ENCODE measurements at places on chromosomes 3 and 15.
A peak's percentile ranks its signal among the peaks of the same experiment; 100 is the strongest.

- DNase-seq = no peak
These were observed at the start of gene RTP2 for GRCh38 chr3:187702507-187703033. RTP2 (minus strand) TSS chr3:187702557; CDS start chr3:187702128, 429 bp downstream.

- no peak for DNase-seq
These were observed 14.1 kb upstream of the ANXA2 start for GRCh38 chr15:60411774-60412425.

GRCh38 chr3:40847551-40847992 lies 322.8 kb downstream of the ZNF621 start:
- DNase-seq = peak; percentile 10

DNA sequence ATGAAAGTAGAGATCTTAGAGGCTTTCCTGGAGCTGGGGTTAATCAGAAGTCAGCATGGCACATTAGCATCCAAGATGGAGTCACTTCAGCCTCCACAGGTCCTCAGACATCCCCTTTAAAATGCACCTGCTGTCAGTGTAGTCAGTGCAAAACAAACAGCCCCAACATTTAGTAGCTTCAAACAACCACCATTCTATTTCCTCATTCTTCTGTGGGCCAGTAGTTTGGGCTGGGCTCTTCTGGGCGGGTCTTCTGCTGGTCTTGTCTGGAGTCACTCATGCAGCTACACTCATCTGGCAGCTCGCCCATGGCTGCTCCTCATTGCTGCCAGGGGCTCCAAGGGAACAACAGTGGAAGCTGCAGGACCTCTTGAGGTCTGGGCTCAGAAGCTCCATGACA lies 99.9 kb downstream of the TLE3 start:
- DNase-seq = peak; percentile 37

DNA sequence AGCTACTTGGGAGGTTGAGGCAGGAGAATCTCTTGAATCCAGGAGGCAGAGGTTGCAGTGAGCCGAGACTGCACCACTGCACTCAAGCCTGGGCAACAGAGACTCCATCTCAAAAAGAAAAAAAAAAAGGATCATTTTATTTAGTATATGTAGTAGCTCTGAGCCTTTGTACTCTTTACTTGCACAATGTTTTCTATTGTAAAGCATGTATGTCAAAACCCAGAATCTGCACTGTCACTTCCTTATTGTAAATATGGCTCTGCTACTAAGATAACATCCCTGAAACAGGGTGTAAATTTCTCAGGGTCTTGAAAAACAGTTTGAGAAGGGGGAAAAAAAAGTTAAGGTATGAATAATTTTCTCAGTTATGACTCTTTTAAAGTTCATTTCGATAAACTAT lies 35.1 kb downstream of the SLMAP start:
- DNase-seq = no peak

- no peak for DNase-seq
These were observed 82.7 kb downstream of the MYO5A start for GRCh38 chr15:52445954-52446353.

DNA sequence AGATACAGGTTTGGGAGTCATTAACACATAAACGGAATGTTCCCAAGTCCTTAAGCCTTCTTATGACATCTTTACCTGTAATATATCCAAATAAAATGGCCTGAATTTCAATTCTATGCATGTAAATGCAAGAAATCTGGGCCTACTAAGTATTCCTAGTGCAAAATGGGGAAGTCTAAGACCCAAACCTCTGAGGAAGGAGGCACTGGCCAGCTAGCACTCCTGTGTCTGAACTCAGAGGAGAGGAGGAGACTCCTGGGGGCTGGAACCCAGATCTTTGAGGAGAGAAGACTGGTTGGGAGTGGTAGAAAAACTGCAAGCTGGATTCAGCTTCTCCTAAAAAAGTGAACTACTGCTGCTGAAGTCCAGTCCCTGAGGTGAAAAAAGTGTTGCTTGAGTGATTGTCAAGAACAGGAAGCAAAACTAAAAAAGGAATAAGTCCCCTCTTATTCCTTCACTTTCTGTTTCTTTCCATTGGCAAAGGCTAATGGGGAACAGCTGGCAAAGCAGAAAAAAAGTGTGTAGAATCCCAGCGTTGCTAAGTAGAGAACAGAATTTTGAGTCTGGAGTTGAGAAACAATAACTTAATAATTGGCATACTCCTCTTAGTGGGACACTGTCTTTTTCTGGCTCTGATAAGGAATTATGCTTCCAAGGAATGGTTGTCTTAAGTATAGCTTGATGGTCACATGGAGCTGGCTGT lies 54.8 kb upstream of the ATP2C1 start:
- no peak for DNase-seq

DNA sequence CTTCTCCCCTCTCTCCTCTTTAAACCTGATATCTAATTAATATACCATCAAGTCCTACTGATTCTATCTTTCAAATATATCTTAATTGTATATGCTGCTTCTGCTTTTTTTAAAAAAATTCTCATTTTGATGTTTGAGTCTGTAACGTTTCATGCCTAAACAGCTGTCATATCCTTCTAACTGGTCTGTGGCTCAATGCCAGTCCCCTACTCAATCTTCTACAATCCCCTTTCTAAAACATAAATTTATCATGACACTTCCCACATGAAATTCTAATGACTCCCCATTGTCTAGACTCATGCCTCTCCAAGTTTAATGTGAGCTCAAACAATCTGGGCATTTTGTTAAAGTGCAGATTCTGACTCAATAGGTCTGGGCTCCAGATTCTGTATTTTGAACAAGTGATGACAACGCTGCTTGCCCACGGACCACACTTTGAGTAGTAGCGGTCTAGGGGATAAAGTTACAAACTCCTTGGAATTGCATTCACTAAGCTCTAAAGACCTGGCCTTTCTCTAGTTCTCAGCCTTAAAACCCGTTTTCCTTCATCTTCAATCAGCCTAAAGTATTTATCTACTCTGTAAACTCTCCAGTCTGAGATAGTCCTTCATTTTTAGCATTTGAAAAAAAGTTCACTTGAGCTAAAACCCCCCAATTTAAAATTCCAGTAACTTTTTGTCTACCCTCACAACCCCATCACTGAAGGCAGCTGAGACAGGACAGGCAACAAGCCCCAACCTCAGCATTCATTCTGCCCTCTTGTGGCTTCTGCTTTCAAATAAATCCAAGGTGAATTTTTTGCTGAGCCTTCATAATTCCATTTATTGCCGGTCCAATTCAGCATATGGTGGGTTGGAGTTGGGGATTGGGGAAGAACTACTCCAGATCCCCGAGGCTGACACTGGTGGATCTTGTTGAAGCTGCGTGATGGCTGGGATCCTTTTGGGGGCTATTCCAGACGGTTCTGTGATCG lies 88.1 kb upstream of the THRB start:
- peak; percentile 16 for DNase-seq

GRCh38 chr3:4750306-4750968 lies 228.8 kb upstream of the BHLHE40 start:
- no peak for DNase-seq

DNA sequence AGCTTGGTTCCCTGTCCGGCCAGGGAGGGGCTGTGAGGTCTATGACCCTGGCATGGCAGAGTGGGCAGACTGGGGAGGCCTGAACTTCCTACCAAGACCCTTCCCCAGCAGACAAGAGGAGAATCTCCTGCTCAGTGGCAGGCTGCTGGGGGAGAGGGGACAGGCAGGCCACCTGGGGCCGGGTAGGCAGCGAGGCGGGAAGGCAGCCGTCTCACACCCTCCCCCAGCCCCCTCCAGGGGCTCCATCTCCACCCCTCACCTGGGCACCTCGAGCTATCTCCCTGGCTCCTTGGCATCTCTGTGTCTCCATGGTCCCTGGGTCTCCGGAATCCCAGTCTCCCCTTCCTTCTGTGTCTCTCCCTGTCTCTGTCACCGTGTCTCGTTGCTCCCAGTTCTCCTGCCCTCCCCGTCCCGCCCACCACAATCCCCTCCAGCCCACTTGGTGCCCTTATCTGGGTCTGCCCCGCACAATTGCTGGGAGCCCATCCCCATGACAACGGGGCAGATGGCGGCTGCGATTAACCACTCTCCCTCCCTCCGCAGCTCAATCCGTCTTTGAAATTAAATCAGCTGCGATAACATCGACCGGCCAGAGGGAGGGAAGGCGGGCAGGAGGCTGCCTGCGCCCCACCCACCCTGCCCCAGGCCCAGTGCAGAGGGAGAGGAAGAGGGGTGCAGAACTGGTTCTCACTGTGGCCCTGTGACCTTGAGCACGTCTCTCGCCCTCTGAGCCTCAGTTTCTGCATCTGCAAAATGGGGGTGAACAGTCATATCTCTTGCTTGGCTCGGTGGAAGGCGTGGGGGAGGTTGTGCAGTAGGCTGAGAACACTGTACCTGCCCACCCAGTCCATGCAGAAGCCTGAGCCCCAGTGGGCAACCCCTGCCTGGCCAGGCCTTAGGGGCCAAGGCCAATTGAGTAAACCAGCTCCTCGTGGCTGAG lies 9.6 kb downstream of the DNAJB8 start:
- DNase-seq = no peak

DNA sequence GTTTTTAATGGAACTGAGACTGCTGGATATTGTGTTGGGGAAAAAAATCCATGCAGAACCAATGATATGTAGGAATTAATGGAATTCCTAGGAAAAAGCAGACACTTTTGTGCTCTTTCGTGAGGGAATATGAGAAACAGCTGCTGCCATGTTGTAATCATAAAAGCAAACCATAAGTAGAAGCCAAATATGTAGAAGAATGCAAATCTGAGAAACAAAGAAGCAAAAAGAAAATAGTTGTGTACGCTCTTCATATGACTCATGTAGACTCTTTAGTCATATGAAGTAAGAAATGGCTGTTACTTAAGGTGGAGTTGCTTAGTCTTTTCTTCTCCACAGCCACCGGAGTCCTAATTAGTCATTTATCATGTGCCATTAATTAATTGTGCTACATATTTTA lies 298.6 kb upstream of the ZNF717 start:
- no peak for DNase-seq

GRCh38 chr3:58322793-58323192 lies 9.9 kb upstream of the PXK start:
- DNase-seq = no peak

DNA sequence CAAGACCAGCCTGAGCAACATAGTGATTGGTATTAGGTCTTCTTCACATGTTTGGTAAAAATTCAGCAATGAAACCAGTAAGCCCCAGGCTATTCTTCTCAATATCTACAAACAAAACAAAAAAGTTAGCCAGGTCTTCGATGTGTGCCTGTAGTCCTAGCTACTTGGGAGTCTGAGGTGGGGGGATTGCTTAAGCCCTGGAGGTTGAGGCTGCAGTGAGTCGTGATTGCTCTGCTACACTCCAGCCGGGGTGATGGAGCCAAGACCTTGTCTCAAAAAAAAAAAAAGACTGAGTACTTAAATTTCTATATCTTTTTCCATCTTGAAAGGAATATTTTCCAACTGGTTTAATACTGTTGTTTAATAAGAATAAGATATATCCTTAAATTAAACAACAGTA lies 106.8 kb downstream of the MBNL1 start:
- peak; percentile 46 for DNase-seq

DNA sequence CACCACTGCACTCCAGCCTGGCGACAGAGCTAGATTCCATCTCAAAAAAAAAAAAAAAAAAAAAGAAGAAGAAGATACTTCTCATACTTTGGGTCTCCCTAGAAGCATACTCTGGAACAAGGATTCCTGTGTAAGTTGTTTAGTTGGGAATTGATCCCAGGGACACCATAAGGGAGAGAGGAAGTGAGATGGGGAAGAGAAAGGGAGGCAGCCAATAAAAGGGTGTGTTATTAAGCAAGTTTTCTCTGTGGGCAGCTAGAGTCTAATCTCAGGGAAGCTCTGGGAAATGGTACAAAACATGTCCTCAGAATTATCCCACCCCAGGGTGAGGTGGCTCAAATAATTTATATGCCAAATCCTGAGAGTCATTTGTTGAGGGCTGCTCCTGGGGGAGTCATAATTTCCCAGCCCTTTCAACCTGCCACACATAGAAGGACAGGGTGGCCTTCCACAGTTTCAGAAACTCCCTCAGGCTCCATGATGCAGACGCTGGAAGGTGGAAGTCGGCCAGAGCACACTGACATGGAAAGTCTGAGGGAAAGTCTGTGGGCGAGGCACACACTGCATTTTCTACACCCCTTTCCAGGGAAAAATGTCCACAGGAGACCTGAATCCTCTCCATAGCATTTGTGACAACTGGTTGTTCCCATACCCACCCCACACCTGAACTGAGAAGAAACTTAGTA lies 86.4 kb upstream of the SLC4A7 start:
- DNase-seq = peak; percentile 28

DNA sequence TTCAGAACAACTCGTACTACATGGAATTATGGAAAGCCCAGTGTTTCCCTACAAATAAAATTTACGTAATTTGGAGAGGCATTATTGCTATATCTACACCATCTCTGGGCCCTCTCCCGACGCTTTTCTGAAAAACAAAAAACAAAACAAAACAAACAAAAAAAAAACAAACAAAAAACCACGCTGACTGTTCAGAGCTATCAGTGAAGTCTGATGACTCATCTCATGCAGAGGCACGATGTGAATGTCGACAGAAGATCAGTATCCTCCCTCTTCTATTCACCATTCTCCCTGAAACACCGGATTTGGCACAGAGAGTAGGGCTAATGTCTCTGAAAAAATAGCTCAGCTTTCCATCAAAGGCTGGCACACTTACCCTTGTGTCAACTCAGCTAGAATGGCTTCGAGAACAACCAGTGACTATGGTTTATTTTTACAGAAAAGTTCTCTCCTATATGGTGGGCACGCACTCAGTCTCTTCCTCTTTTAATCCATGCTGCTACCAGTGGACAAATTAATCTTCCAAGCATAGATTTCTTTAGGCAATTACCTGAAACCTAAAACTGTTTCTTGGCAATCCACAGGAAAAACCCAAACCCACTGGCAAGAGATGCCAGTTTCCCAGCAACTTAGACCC lies 1.5 kb downstream of the CRBN start:
- DNase-seq = no peak

- no peak for DNase-seq
These were observed 8.9 kb downstream of the ST3GAL6 start for GRCh38 chr3:98772022-98772421.

- DNase-seq = no peak
These were observed 100.3 kb downstream of the MECOM start for GRCh38 chr3:169562988-169563774.

DNA sequence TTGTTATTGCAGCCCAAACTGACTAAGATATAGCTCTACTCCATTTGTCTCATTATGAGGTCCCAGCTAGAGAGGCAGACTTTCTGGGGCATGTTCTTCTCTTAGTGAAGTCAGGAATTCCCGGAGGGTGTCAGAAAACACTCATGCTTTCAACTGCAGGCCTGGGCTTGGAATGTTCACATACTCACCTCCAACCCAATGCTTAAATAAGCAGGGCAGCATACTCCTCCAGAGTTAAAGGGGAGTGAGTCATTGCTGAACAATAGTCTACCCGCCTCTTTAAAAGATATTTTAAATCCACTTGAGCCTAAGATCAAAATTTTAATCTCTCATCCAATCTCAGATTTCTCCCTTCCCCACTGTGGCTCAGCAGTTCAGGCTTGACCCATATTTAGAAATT lies 167.8 kb upstream of the DPH6 start:
- DNase-seq = peak; percentile 77

DNA sequence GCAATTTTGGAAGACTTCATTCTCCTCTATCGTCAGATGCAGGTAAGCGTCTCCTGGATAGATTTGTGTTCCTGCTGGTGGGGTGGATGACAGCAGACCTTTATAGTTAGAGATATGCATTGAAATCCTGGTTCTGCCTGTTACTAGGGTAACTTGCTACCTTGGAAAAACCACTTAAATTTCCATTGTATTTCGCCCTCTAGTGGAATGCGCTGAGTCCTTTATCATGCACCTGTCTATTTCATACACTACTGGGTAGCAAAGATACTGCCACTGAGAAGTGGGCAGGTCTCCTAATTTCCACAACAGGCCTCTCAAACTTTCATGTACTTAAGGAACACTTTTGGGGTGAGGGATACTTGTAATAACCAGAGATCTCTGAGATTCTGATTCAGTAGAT lies 209.5 kb upstream of the SUCLG2 start:
- DNase-seq = peak; percentile 15
